ENCODE measurements at places on chromosomes 12 and 14.

DNA sequence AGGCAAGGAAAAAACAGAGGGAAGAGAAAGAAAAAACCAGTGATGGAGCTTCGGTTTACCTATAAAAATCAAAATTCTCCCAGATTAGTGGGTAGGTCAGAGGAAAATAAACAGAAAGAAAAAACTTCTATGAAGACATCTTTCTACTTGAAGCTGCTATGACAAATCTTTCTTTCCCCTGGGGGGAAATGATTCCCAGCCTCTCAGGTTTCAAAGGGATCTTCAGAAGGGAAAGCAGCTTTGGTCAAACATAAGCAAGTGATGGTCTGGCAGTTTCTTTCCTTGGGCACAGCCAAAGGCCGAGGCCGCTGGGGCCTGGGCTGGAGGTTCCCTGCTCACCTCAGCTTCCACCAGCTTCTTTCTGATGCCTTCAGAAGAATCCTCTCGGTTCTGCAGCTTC lies 104.5 kb downstream of the PRKAB1 start:
- no peak for ATAC-seq

DNA sequence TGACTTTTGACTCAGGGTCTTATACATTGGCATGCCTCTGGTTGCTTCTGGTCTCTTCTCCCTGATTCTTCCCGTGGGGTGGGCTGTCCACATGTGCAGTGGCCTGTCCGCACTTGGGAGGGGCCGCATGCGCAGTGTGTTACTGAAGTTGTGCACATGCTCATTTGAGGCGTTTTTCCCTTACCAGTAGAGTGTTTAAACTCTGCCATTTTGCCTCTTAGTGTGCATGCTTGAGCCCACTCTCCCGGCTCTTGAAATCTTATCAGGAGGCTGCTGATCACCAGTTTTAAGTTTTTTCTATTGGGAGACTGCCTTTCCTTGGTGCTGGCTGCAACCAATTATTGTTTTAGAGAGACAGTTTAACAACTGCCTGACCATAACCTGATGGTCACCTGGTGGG lies 32.1 kb upstream of the HECTD1 start:
- ATAC-seq, result no peak

DNA sequence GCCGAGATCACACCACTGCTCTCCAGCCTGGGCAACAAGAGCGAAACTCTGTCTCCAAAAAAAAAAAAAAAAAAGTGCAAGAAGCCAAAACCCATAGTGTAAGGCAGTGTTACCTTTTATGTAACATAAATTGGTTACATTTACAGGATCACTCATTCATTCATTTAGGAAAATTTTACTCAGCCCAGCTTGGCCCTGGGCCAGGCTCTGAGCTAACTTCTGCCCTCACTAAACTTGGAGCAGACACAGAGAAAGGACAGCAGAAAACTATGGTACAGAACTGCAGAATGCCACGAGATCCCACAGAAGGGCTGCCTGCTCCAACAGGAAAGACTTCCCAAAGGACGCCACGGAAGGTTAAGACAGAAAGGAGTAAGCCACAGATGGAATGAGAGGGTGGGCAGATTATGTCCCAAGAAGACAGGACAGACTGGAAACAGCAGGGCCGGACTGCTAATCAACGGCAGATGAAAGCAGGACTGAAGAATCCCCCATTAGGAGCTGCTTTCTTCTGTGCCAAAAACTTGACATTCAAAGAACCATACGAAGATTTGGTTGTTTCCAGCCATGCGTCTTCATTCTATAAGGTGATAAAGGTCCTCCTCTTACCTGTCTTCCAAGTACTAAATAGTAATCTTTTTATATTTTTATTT lies 18.9 kb downstream of the PPP1R13B start:
- no peak for ATAC-seq

- no peak for ATAC-seq
These were observed 37.5 kb upstream of the SINHCAF start for GRCh38 chr12:31363416-31363809.

- ATAC-seq, result no peak
These were observed 26.9 kb downstream of the GLIPR1L1 start for GRCh38 chr12:75361408-75361807.

DNA sequence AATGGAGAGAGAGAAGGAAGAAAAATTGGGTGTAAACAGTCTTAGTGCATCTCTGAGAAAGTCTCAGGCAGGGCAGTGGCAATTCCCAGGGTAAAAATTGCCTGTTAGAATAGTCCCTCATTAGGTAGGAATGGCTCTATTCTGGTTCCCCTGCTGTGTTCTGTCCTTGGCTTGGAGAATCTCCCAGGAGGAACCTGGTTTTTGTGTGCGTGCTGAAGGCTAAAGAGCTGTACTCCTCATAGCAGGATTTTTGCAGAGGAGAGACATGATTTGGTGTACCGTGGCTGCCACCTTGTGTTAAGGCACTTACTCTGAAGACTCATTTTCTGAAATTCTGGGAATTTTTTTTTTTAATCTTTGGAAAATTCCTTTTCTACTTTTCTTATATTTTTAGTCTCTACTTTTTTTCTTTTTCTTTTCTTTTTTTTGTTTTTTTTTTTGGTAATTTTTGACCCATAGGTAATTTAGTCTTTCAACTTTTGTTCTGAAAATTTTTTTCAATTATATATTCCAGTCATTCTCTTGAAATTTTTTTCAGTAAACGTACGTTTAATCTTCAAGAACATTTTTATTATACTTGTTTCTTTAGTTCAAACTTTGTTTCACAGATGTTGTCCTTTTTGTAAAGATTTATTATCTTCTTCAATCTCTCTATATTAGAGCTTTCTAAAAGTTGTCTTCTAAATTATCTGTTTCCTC lies 63.8 kb downstream of the FBXO33 start:
- no peak for ATAC-seq

GRCh38 chr12:57849035-57849434 lies 2.5 kb upstream of the CTDSP2 start:
- no peak for ATAC-seq

Measured in stimulated activated memory B cell treated with anti-CD40 and anti-IgM and Interleukin-4, amounts not matched to agents 10 μg/mL and 1 μg/mL and 100 μg/mL, for 72 hours (primary cell).